Stimulated activated CD8-positive, alpha-beta memory T cell treated with anti-CD3 and anti-CD28 coated beads, Interleukin-7, amount 100 ng/mL, for 1 hour (primary cell): ENCODE measurements at places on chromosomes 5 and 9.

DNA sequence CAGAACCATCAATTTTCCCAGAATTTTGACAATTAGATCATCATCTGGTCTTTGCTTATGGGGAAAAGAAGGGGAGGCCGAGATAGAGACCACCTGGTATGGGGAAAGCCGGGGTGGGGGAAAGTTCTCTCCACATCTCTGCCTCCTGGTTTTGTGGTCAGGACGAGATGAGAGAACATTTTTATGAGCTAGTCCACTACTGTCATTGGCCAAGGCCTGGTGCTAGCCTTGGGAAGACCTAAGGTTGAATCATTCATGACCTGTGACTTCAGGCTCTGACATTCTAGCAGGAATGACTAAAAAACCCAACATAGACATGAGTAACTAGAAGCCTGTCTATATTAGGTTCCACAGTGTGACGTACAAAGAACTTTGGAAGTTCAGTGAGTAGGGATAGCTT lies 135.2 kb downstream of the PTTG1 start:
- DNase-seq: no peak

DNA sequence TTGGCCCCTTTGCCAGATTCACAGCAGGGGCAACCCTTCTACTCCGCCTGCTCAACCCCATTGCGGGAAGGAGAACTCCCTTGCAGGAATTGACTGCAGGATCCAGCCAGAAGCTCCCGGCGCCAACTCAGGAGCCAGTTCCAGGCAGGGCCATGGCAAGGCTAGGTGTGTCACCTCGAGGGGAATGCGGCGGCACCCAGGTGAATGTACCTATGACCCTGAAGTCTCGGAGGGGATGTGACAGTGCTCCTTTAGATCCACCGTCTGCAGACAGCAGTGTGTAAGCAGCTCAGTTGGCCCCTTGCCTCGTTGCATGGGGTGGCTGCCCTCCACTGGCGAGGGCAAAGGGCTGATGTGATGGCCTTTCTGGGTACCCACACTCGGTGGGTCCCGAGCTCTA lies 606.6 kb downstream of the ELAVL2 start:
- no peak for DNase-seq

- DNase-seq: no peak
Measured at GRCh38 chr5:125005266-125005665, 258.8 kb upstream of the ZNF608 start.

- DNase-seq: no peak
Measured at GRCh38 chr9:23829580-23830475, 3.8 kb upstream of the ELAVL2 start.

GRCh38 chr5:72205431-72206009 lies 98.2 kb downstream of the MAP1B start:
- no peak for DNase-seq

DNA sequence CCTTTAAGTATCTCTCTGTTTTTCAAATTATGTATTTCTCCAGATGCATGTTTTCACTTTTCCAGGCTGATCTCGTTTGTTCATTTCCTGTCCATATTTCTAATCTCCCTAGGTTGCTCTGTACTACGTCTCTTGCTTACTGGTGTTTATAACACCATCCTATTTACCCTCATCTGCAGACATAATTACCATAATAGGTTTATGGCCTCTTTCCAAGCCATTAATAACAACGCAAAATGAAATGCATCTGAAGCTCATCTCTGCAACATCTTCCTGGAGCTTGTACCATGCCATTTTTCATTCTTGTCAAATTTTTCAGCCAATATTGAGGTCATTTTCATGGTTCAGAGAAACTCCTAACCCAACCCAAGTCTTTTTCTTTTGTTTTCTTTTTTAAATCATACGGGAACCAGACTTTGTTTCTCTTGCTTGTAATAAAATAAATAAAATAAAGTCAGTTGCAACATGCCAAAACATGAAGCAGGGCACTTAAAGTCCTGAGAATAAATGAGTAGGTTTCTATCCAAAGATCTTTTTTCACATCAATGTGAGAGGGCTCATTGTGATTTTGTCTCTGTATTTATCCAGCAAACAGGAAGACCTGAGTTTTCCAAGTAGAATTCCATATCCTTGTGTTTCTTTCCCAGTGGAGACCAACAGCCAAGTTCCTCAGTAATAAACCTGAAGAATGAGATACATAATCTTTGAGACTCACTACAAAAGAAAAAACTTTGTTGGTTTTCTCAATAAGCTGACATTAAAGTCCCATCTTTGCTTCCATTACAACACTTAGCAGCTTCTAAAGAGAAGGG lies 37.0 kb downstream of the DPYSL3 start:
- no peak for DNase-seq

DNA sequence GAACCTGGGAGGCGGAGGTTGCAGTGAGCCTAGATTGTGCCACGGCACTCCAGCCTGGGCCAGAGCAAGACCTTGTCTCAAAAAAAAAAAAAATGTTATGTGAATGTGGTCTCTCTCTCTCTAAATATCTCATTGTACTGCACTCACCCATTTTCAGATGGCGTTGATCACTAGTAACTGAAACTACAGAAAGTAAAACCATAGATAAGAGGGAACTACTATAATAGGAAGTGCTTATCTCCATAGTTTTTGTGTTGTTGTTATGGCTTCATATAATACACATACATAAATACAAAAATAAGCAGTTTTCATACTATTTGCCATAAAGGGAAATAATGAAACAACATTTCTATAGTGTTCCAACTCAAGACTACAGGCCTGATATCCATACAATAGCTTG lies 9.1 kb downstream of the IL31RA start:
- DNase-seq: no peak

DNA sequence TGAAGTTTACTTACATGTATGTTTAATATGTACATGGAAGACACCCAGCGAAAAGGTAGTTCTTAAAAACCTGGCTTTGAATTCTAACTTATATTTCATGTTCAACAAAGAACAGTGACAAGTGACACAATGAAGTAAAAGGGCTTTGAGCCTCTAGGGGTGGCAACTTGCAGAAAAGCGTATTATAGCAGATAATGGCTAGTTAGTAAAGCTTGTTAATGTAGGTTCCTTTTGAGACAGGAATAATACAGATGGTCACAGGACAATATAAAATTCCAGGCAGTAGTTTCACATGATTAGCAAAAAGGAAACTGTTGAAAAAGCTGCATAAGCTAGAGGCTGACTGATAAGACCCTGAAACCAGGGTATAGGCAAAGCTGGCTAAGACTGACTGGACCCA lies 132.4 kb upstream of the FTMT start:
- no peak for DNase-seq

DNA sequence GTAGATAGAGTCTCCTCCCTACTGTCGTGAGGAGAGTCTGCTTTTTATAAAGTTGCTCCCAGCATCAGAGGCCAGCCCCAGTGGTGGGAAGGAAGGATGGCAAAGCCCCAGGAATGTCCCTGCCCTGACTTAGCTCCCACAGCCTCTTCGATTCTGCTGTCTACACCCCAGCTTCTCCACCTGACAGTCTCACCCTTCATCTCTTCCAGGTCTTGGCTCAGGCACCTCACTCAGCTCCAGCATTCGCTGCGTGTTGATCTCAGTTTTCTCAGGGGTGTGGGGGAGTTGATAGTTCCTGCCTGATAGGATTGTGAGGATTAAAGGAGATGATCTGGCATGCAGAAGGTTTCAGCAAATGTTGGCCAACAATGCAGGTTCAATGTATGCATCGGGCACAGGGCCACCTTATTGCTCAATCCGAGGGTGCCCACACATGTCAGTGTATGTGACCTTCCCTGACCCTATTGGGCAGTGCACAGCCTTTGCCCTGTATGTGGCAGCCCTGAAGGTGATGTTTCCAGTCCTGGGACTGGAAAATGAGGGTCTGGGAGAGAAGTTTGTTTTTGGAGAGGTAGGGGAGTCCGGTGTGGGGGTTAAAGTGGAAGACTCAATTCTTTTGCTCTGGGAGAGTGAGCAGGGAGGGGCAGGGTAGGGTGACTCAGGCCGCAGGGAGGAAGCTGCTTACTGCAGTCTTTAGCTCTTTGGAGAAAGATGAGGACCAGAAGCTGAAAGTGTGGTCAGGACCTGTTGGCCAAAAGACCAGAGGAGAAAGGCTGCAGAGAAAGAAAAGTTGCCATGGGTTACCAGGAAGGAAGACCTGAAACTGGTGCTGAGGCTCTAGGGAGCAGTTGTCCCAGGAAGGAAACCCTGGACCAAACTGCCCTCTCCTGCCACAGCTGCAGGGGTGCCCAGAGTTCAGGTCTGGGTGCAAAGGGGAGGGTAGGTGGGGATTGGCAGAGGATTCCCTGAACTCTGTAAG lies 153.2 kb downstream of the MACROH2A1 start:
- DNase-seq: no peak

DNA sequence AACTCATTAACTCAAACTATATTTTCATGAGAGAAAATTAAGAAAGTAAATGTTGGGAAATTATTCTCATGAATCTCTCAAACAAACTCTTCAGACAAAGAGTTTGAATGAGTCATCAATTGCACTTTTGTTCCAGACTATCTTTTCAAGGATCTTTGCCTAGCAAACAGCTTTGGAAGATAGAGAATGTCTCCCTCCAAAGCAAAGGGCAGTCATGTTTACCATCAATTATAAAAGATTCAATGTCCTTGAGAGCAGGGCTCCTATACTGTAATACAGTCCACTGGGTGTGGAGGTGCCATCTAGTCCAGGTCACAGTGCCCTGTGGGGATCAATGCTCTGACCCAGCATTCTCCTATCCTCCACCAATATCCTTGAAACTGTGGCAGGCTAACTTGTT lies 1429.3 kb downstream of the EFNA5 start:
- DNase-seq: no peak

GRCh38 chr5:5953584-5954274 lies 424.6 kb downstream of the MED10 start:
- no peak for DNase-seq

- no peak for DNase-seq
Measured at GRCh38 chr5:142109331-142110045, 909 bp downstream of the NDFIP1 start.

DNA sequence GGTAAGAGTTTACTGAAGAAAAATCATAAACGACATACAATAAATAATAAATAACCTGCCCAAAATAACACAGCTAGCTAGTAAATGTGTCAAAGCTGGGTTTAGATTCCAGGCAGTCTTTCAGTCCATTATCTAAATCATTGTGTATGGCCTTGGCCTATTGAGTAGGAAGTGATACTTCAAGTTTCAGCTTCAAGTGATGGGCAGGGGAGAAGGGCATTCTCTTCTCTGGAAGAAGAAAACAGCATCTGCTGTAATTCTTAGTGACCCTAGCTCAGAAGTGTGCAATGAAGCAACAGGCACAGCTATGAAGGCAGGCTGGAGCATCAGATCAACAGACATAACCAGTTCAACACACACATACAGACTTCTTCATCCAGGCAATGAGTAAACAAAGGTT lies 42.5 kb downstream of the FNIP1 start:
- no peak for DNase-seq

DNA sequence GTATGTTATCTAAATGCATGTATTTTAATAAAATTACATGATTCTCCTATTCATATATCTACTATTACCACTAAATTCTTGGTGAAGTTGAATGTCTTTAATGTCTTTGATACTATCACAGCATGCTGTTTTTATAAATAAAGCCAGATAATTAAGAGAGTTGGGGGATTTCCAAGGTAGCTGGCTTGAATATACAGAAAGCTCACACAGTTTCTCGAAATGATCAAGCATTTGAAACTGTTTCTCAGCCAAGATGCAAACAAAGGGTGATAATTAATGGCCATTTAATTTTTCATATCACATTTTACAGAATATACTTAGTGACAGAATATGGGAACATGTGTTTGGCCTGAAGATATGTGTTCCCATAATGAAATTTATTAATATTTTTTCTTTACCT lies 145.6 kb upstream of the CDH12 start:
- no peak for DNase-seq

- no peak for DNase-seq
Measured at GRCh38 chr5:97192580-97193354, 9.7 kb upstream of the RIOK2 start.

GRCh38 chr5:53430618-53431252 lies 49.7 kb upstream of the FST start:
- no peak for DNase-seq

DNA sequence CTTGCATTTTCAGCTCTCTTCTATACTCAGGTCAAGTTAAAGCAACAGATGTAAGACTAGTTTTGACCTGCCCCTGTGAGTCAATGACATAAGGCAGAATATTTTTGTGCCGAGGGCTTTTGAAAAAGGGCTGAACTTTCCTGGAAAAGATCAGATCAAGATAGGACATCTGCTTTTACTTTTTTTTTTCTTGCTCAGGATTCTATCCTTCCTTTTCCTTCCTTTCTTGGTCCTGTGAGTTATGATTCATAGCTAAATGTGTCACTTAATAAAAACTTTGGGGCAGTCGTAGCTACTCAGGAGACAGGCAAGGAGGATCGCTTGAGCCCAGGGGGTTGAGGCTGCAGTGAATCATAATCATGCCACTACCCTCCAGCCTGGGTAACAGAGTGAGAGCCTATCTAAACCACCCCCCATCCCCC lies 84.3 kb upstream of the BRINP1 start:
- DNase-seq: no peak

DNA sequence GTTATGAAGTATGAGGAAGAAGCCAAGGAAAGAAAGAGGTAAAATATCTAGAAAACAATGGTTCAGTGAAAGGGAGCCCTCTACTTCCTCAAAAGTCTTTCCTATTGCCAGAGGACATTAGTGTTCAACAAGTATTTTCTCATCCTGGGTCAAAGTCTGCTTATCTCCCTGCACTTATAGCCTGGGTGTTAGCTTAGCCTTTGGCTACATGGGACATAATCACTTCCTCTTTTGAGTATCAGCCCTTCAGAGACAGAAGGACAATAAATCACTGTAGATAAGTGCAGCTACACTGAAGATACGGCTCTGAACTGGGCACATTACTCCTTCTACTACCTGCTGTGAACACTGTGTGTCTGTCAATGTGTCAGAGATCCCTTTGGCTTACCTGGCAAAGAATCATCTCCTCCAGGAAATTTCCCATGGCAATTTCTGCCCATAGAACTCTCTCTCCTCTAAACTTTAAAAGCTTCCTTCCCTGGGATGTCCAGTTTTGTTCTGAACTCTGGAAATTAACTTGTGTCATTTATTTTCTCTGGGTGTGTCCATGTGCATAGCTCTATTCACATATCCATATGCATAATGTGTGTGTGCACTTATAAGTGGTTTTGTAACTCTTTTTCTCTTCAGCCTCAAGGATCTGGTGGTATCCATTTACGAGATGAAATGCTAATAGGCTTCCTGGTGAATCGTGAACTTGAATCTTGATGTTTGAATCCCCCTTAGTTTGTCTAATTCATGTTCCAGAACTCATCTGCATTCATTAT lies 30.0 kb upstream of the RECK start:
- DNase-seq: no peak

- no peak for DNase-seq
Measured at GRCh38 chr5:61619777-61620518, 287.9 kb downstream of the ZSWIM6 start.

GRCh38 chr5:76733049-76733417 lies 17.1 kb downstream of the F2R start:
- no peak for DNase-seq

GRCh38 chr9:76638001-76638400 lies 126.2 kb upstream of the PCA3 start:
- DNase-seq: no peak

GRCh38 chr5:65364907-65365306 lies 116.8 kb downstream of the ADAMTS6 start:
- DNase-seq: no peak
